ENCODE measurements at places on chromosomes 16 and 17. TPM values are rescaled to one million over a fixed set of nuclear protein-coding genes. Genes with fewer than 3 reads are reported as not detected.
A peak's percentile ranks its signal among the peaks of the same experiment; 100 is the strongest.

Gene CHRNE
- 0.66 TPM for polyA plus RNA-seq

Gene EVI2B
- 6.7 TPM for polyA plus RNA-seq

- H3K27me3 ChIP-seq = peaks cover 29% of the 10 kb centered on the region
- no peaks in the 10 kb centered on the region for H3K36me3 ChIP-seq
- H3K27ac ChIP-seq = no peak overlapping the region
Measured at GRCh38 chr17:79412886-79413390, 197.9 kb downstream of the RBFOX3 start.

DNA sequence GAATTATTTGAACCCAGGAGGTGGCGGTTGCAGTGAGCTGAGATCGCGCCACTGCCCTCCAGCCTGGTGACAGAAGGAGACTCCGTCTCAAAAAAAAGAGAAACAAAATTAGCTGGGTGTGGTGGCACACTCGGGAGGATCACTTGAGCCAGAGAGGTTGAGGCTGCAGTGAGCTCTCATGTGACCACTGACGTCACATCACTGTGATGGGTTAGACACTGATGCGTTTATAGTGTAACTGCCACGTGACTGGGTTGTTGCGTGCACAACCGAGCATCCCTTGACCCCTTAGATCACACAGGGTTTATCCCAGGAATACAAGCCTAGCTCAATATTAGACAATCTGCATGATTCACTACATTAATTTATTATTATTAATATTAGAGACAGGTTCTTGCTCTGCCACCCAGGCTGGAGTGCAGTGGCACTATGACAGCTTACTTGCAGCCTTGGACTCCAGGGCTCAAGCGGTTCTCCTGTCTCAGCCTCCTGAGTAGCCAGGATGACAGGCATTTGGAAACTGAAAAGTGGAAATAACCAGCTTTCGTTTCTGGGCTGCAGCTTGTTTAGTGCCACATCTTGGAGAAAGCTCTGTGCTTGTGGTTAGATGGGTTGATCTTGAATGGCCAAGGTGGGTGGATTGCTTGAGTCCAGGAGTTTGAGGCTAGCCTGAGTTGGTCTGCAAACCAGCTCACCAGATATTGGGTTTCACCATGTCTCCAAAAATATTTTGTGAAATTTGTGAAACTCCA lies 26.4 kb upstream of the ABR start:
- H3K27ac ChIP-seq = no peak overlapping the region
- no peak for DNase-seq
- peaks cover 1% of the 10 kb centered on the region for H3K4me1 ChIP-seq
- no peaks in the 10 kb centered on the region for H3K36me3 ChIP-seq

DNA sequence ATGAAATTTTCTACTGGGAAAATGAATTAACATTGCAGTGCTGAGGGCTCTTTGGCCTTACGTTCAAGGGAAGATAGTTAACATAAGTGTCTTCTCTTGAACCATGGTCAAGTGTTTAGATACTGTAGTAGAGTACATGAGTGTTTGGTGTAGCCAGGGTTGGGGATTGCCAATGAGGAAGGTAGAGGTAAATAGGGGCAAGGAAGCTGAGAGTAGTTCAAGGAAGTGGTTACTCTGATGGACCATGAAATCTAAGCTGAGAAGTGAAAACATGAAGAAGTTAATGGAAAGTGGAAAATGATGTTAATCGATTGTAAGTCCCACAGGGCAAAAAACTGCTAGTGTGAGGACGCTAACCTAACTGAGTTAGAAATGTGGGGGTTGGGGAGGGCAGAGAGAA lies 249.6 kb upstream of the AXIN2 start:
- DNase-seq = no peak
- H3K27ac ChIP-seq = no peak overlapping the region
- no peak overlapping the region for H3K4me3 ChIP-seq
- no peaks in the 10 kb centered on the region for H3K27me3 ChIP-seq
- no peaks in the 10 kb centered on the region for H3K36me3 ChIP-seq

GRCh38 chr17:73359987-73360410 lies 48.2 kb upstream of the CDC42EP4 start:
- no peak overlapping the region for H3K4me3 ChIP-seq
- DNase-seq = peak; percentile 81
- H3K27me3 ChIP-seq = no peaks in the 10 kb centered on the region
- no peaks in the 10 kb centered on the region for H3K36me3 ChIP-seq

DNA sequence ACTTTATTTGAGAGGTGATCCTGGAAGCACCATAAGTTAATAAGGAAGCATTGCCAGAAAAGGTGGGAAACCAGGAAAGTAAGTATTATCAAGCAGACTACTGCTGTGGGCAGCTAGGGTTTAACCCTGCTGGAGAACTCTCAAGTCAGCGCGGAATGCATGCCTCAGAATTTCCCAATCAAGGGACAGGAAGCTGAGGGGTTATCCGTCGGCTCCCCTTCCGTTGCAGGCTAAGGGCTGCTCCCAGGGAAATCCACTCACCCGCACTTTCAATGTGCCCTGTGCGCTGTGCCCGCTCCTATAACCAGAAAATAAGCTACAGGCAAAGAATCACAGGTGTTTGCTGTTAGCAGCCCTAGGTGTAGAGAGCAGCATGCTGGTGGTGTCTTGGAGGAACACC lies 138.5 kb upstream of the CACNG3 start:
- no peaks in the 10 kb centered on the region for H3K27me3 ChIP-seq
- no peaks in the 10 kb centered on the region for H3K4me1 ChIP-seq
- H3K36me3 ChIP-seq = no peaks in the 10 kb centered on the region
- no peak overlapping the region for H3K27ac ChIP-seq

DNA sequence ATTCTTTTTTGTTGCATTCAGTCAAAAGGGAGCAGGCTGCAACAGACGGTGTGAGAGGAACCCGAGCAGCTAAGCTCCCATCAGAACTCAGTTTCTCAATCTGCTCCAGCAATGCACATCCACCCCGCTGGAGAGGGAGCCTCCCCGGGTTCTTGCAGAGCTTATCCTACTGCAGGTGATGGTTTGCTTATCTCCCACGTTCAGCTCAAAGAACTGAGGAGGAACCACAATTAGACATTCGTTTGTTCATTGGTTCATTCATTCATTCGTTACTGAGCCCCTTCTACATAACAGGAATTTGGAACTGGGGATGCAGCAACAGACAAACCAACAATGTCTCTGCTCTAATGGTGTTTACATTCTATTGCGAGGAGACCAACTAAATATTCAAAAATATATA lies 22.2 kb upstream of the ALOX15 start:
- H3K27me3 ChIP-seq = peaks cover 21% of the 10 kb centered on the region
- no peaks in the 10 kb centered on the region for H3K4me1 ChIP-seq
- no peak for DNase-seq
- no peak overlapping the region for H3K4me3 ChIP-seq

- no peak overlapping the region for H3K4me3 ChIP-seq
- H3K27me3 ChIP-seq = no peaks in the 10 kb centered on the region
- DNase-seq = no peak
Measured at GRCh38 chr17:5069724-5070123, 8.5 kb upstream of the ZFP3 start.

DNA sequence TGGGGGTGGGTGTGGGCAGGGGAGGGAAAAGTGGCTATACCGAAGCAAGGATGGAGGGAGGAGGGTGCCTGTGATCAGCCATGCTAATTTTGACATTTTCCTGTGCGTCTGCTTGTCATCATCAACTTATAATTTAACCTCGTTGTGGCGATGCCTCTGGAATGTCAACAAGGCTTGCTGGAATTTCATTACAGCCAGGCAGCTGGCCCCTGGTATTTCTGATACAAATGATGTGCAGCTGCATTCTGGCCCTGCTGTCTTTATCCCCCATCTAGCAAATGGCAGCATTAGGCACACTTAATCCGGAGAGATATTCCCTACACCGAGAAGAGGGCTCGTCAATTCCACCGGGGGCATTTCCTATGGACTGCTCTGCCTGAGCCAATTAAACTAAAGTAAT lies 278.3 kb upstream of the CCL2 start:
- no peaks in the 10 kb centered on the region for H3K4me1 ChIP-seq
- H3K27ac ChIP-seq = no peak overlapping the region
- no peaks in the 10 kb centered on the region for H3K27me3 ChIP-seq
- H3K4me3 ChIP-seq = no peak overlapping the region

GRCh38 chr16:78288888-78289287 lies 189.4 kb downstream of the WWOX start:
- H3K27me3 ChIP-seq = no peaks in the 10 kb centered on the region
- H3K36me3 ChIP-seq = no peaks in the 10 kb centered on the region
- no peak for DNase-seq
- no peak overlapping the region for H3K4me3 ChIP-seq
- no peak overlapping the region for H3K27ac ChIP-seq

GRCh38 chr17:40058186-40058784 lies 4.1 kb upstream of the MED24 start:
- peak overlapping the region; percentile 59 for H3K27ac ChIP-seq
- no peaks in the 10 kb centered on the region for H3K4me1 ChIP-seq
- no peak overlapping the region for H3K4me3 ChIP-seq
- H3K36me3 ChIP-seq = no peaks in the 10 kb centered on the region
